Activated CD4-positive, alpha-beta T cell treated with anti-CD3 and anti-CD28 coated beads, Interleukin-2, amount 10 ng/mL, durations not matched to agents 7 days and 5 days (primary cell): ENCODE measurements at places on chromosomes 3 and 15. TPM values are rescaled to one million over a fixed set of nuclear protein-coding genes. Genes with fewer than 3 reads are reported as not detected.

SLC12A1 gene
- not detected for total RNA-seq

- no peak for DNase-seq
Observed at GRCh38 chr15:90765531-90765930, 48.4 kb downstream of the BLM start.

GRCh38 chr15:51982770-51983103, 11.2 kb upstream of the LEO1 start:
- no peak for DNase-seq

DNA sequence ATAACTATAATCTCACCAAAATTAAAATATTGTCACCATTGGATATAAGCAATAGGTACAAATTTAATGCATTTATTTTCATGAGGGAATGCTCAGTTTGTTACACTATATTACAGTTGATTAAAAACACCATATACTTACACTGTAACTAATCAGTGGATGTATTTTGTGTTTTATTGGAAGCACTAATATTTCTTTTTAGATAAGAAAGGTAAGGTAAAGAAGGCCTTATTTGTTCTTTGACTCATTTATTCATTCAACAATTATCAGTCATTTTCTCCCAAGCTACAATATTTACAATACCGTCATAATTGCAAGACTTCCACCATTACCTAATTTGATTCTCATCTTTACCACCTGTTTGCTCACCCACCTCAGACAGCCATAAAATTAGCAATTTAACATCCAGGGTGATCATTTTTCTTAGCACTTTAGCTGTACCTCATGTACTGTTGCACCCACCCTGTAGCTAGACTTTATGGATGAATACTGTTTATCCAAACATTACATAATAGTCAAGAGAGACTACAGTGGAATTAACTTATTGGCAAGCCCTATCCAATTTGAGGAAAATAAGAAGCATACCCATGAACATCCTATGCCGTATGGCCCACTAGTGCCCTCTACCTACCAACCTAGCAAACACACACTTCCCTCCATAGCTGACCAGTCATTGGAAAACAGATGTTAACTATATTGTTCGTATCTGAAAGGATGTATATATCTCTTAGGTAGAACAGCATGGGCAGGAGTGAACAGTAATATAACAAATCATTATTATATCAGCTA, 229.6 kb downstream of the BBX start:
- no peak for DNase-seq

- DNase-seq = no peak
Observed at GRCh38 chr15:43942194-43942593, 115.4 kb downstream of the WDR76 start.

DNA sequence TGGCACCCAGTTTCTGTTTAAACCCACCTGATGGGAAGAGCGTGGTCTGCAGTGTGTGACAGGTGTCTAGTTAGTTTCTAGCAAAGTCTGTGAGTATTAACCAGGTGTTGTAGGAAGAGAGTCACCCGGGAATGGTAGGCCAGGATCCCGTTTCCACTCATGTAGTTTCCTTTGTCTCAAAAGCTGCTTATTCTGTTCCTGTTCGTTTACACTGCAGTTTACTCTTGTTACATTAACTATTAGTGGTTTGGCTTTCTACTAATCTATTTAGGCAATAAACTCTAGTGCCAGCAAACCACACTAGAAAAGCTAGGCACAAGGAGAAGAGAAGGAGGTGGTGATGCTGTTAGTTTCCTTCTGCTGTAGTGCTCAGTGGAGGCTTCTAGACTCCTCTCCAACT, 32.7 kb downstream of the WDR76 start:
- DNase-seq = no peak

MCF2L2 gene
- 3.6 TPM for total RNA-seq

ITIH1 gene
- total RNA-seq = not detected

PLA1A gene
- not detected for total RNA-seq

TAGLN3 gene
- total RNA-seq = 0.33 TPM

GRCh38 chr3:49004352-49005302, 2.6 kb upstream of the WDR6 start:
- DNase-seq = no peak

- no peak for DNase-seq
Observed at GRCh38 chr15:65027593-65027992, 1.8 kb downstream of the MTFMT start.

ABHD14A gene
- total RNA-seq = 16.7 TPM

- no peak for DNase-seq
Observed at GRCh38 chr3:56137415-56137814, 330.9 kb downstream of the ERC2 start.

SLITRK3 gene
- not detected for total RNA-seq

DNA sequence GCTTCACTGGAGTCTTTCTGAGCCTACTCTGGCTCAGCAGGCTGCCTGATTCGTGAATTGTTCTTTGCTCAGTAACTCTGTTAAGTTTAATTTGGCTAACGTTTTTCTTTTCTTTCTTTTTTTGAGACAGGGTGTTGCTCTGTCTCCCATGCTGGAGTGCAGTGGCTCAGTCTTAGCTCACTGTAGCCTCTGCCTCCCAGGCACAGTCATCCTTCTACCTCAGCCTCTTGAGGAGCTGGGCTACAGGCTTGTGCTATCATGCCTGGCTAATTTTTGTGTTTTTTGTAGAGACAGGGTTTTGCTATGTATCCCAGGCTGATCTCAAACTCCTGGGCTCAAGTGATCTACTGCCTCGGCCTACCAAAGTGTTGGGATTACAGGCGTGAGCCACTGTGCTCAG, 165.0 kb downstream of the PEX5L start:
- no peak for DNase-seq

DNAH1 gene
- total RNA-seq = 25.2 TPM

- DNase-seq = no peak
Observed at GRCh38 chr3:131329774-131330173, 51.8 kb upstream of the NUDT16 start.

GRCh38 chr3:49132437-49133225, at the start of gene LAMB2:
Gene LAMB2 (minus strand): TSS chr3:49133050. CDS start chr3:49132867, 183 bp downstream.
- DNase-seq = no peak

- DNase-seq = no peak
Observed at GRCh38 chr3:184325715-184326369, 11.4 kb downstream of the EIF4G1 start.

- DNase-seq = no peak
Observed at GRCh38 chr3:182006431-182006830, 294.7 kb downstream of the SOX2 start.

NPHP3 gene
- total RNA-seq = 14.4 TPM

GRCh38 chr3:98361289-98361688, 7.6 kb downstream of the OR5K4 start:
- no peak for DNase-seq
